Midbrain (tissue), 1 donor: ENCODE measurements at places on chromosomes 6 and 20.

DNA sequence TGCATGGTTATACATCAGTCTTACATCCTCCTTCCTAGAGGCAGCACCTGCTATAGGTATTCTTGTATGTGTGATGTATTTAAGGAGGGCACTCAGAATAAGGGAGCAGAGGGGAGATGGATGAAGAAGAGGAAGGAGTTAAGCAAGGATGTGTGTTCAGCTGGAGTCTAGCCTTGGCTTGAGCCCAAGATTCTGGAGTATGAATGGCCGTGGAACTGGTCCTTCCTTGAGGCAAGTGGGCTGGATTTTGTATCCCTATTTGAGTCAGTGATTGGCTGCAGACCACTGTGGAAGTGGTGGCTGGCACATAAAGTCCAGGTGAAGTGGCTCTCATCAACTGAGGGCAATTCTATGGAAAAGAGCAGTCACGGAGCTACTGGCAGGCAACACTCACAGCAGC is 112.0 kb upstream of the RNF24 start:
- DNase-seq, result no peak

DNA sequence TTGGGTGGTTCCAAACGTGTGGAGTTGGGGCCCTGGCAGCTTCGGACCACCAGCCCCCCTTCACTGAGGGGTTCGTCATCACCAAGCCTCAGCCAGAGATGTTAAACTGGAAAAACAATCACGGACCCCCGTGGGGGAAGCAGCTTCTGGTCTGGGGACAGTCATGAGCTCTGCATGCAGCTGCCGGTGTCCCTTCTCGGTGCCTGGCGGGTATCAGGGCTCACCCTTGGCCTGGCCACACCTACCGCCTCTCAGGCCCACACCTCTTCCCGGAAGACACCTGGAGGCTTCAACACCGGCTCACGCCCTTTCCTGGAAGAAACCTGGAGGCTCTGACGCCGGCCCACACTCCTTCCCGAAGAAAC is 77.8 kb upstream of the BHLHE23 start:
- no peak for DNase-seq

DNA sequence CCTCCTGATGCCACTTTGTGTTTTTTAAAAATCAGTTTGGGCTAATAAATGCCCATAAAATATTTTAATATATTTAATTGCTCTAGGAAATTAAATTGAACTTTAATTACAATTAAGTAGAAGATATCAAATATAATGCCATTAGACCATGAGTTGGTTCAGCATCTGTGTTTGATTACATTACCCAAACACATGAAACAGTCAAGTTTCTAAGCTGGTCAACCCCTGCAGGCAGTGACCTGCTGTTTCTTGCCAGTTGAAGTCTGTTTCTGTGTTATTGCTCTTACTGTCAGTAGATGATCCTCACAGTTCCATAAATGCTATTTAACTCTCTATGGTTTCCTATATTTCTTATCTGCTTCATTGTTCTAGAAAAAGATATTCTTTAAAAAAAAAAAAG is 9.7 kb upstream of the TENT5A start:
- no peak for DNase-seq

GRCh38 chr6:15358579-15359327 is 112.9 kb downstream of the JARID2 start:
- no peak for DNase-seq

- DNase-seq, result no peak
Measured at GRCh38 chr6:120447605-120448004, 886.7 kb downstream of the TBC1D32 start.

- peak; percentile 68 for DNase-seq
Measured at GRCh38 chr6:53300656-53301551, 47.8 kb downstream of the ELOVL5 start.
